ENCODE measurements at places on chromosomes 2 and 18. TPM values are rescaled to one million over a fixed set of nuclear protein-coding genes. Genes with fewer than 3 reads are reported as not detected.

Gene ADD2
- 5.3 TPM for total RNA-seq

DNA sequence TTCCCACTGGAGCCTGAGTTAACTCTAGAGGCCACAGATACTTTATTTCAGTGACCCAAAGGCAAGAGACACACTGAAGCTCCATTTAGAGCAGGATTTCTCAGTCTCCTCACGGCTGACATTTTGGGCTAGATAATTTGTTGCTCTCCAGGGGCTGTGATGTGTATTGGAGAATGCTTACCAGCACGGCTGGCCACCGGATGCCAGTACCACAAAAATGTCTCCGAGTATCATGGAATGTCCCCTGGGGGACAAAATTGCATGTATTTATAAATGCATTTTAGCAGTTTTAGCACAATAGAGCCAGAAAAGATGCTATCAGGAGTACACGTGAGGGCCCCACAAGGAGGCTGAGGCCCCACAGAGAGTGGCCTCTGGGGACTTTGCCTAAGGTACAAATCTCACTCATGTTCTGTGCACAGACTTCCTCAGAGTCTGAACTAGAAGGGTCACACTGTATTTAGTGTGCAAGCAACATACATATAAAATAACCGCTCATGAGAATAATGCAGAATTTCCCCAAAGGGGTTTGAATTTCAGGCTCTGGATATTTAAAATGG lies 20.5 kb upstream of the DCC start:
- no peaks in the 10 kb centered on the region for H3K27me3 ChIP-seq
- H3K36me3 ChIP-seq = no peaks in the 10 kb centered on the region
- no peak overlapping the region for H3K27ac ChIP-seq
- no peak for DNase-seq
- no peak overlapping the region for H3K4me3 ChIP-seq
- no peaks in the 10 kb centered on the region for H3K4me1 ChIP-seq

Gene HOXD10
- 1.4 TPM for total RNA-seq

Gene SLC9A4
- total RNA-seq = 0.15 TPM

DNA sequence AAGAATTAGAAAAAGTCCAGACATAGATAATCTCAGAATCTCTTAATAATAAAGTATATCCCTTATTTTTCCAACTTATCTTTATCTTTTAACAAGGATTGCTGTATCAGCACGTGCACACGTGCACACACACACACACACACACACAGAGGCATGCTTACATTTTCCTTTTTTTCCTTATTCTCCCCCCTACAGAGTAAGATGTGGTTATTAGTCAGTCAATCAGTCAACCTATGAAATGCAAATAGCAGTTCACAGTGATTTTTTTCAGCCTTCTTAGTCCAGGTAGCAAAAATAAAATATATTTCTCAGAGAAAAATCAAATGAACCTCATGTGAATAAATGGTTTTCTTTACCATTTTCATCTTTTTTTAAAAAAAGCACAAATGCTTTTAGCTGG lies 506.2 kb upstream of the SLC39A10 start:
- no peak overlapping the region for H3K27ac ChIP-seq
- no peaks in the 10 kb centered on the region for H3K27me3 ChIP-seq
- H3K36me3 ChIP-seq = no peaks in the 10 kb centered on the region
- DNase-seq = no peak

DNA sequence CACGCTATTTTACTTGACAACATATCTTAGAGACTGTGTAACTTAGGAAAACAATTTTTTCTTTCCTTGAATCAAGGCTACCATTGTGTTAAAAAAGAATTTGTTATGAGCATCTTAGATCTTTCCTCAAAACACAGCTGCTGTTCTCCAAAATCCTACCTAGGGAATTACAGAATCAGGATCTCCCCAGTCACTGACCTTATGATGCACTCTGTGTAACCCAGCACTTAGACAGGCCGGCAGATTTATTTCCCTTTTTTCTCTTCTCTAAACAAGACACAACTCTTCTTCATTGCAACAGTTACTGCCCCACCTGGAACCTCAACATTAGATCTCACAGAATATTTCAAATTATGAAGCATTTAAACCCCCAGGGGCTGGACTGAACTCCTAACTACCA lies 13.5 kb upstream of the C2orf15 start:
- peaks cover 4% of the 10 kb centered on the region for H3K36me3 ChIP-seq
- H3K27me3 ChIP-seq = no peaks in the 10 kb centered on the region
- DNase-seq = no peak
- H3K27ac ChIP-seq = no peak overlapping the region
- no peaks in the 10 kb centered on the region for H3K4me1 ChIP-seq

DNA sequence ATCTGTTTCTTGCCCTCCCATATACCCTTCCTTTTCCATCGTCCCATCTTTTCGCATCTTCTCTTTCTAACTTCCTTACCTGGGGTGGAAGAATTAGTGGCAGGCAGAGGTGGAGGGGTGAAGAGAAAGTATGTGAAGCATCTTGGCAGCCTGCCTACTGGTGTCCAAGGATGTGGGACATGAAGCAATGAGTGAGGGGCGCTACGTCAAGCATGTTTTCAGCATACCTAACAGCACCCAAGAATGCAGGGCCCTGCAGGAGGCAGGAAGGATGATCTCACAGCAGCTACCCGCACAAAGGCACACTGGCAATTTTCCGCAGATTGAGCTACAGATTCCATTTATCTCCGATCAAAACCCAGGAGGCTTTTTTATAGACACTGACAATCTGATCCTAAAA lies 42.2 kb downstream of the METTL4 start:
- no peaks in the 10 kb centered on the region for H3K4me1 ChIP-seq
- H3K36me3 ChIP-seq = no peaks in the 10 kb centered on the region
- H3K4me3 ChIP-seq = no peak overlapping the region
- no peak overlapping the region for H3K27ac ChIP-seq

- H3K4me3 ChIP-seq = no peak overlapping the region
- H3K36me3 ChIP-seq = no peaks in the 10 kb centered on the region
- H3K27me3 ChIP-seq = no peaks in the 10 kb centered on the region
- DNase-seq = no peak
- H3K4me1 ChIP-seq = no peaks in the 10 kb centered on the region
- H3K27ac ChIP-seq = no peak overlapping the region
Observed at GRCh38 chr2:32124660-32125059, 41.0 kb upstream of the SLC30A6 start.

DNA sequence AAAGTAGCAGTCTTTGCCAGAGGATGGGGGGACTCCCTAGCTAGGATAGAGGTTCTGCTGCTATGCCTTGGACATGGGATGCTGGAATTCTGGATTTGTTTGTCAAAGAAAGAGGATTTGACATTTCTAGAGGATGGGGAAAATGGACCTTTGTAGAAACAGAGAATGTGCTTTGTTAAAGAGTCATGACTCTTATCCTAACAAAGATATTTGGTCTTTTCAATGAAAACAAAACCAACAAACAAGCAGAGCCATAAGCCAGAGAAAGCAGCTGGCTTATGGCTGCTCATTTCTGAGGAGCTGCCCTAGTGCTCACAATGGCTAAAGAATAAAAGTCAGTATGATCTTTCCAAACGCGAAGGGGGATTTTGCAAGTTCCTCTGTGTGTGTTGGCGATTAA lies 40.8 kb upstream of the MAPRE2 start:
- no peaks in the 10 kb centered on the region for H3K36me3 ChIP-seq
- no peaks in the 10 kb centered on the region for H3K27me3 ChIP-seq
- no peak overlapping the region for H3K27ac ChIP-seq
- peaks cover 2% of the 10 kb centered on the region for H3K4me1 ChIP-seq
- H3K4me3 ChIP-seq = no peak overlapping the region

Gene ATOH8
- 68.5 TPM for total RNA-seq

Gene IHH
- total RNA-seq = not detected

GRCh38 chr2:152033011-152033925 lies 65.6 kb downstream of the CACNB4 start:
- H3K4me3 ChIP-seq = no peak overlapping the region
- H3K27me3 ChIP-seq = no peaks in the 10 kb centered on the region
- H3K27ac ChIP-seq = no peak overlapping the region
- H3K4me1 ChIP-seq = no peaks in the 10 kb centered on the region
- no peaks in the 10 kb centered on the region for H3K36me3 ChIP-seq
- DNase-seq = no peak

Gene LBX2
- total RNA-seq = 0.87 TPM

- H3K4me1 ChIP-seq = no peaks in the 10 kb centered on the region
- H3K27ac ChIP-seq = no peak overlapping the region
- H3K4me3 ChIP-seq = no peak overlapping the region
Observed at GRCh38 chr18:34809451-34810072, 99.5 kb downstream of the DTNA start.

Gene HOXD3
- total RNA-seq = 13.4 TPM

GRCh38 chr18:23226930-23227725 lies 91.8 kb downstream of the CABLES1 start:
- H3K36me3 ChIP-seq = no peaks in the 10 kb centered on the region
- DNase-seq = peak; percentile 90
- peaks cover 5% of the 10 kb centered on the region for H3K4me1 ChIP-seq
- H3K27ac ChIP-seq = peak overlapping the region; percentile 100
- no peak overlapping the region for H3K4me3 ChIP-seq
- H3K27me3 ChIP-seq = no peaks in the 10 kb centered on the region

DNA sequence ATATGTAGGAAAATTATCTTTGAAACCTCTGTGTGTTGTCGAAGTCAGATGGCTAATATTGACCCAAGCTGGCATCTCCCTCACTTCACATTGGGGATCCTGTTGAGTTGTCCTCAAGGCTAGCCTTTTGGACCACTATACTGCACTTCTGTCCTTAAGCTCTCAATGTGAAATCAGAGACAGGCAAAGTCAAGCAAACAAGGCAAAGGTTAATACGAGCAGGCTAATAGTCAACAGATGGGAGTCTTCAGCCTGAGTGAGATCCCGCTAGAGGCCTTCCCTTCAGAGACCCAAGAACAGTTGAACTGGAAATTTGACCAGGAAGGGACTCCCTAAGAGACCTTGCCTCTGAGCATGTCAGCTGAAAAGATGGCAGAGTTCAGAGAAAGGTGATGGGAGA lies 475.4 kb downstream of the PARD3B start:
- no peak overlapping the region for H3K4me3 ChIP-seq
- no peak overlapping the region for H3K27ac ChIP-seq
- no peaks in the 10 kb centered on the region for H3K36me3 ChIP-seq
- no peaks in the 10 kb centered on the region for H3K27me3 ChIP-seq

- DNase-seq = no peak
- no peaks in the 10 kb centered on the region for H3K36me3 ChIP-seq
- no peaks in the 10 kb centered on the region for H3K4me1 ChIP-seq
- H3K4me3 ChIP-seq = no peak overlapping the region
- no peak overlapping the region for H3K27ac ChIP-seq
Observed at GRCh38 chr18:58302811-58303210, 258.8 kb downstream of the NEDD4L start.

Gene SLC14A1
- 44.8 TPM for total RNA-seq

GRCh38 chr2:201171259-201171814 lies 11.6 kb upstream of the CASP10 start:
- H3K4me3 ChIP-seq = no peak overlapping the region
- no peak for DNase-seq
- H3K36me3 ChIP-seq = no peaks in the 10 kb centered on the region
- no peaks in the 10 kb centered on the region for H3K27me3 ChIP-seq

GRCh38 chr2:82412021-82412420 lies 2047.1 kb downstream of the SUCLG1 start:
- no peaks in the 10 kb centered on the region for H3K36me3 ChIP-seq
- no peak overlapping the region for H3K4me3 ChIP-seq
- no peak for DNase-seq
- H3K4me1 ChIP-seq = no peaks in the 10 kb centered on the region
